AG09319 (cell line): ENCODE measurements at places on chromosomes 5 and 9.

DNA sequence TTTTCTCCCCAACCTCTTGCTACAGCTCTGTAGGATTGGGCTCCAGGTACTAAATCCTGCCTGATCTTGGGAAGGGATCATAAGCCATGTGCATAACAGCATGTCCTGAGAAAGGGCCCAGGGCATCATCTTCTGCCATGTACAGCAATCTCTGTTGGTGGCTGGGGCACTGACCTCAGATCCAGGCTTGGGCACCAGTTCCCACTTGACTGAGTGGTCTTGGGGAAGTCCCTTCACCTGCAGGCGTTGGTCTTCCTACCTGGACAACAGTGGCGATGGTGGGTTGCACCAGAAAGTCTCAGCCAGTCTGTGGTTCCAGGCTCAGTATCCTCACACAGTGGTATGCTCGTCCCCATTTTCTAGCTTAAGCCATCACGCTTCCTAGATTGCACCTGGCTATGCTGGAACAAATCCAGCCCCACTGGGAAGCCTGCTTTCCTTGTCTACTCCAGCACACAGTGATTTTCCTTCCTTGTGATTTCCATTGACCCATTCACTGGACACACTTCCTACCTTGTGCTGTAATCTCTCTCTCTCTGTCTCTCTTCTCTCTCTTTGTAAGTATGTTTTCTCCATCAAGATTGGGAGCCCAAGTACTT, 121.7 kb upstream of the PITX1 start:
- no peak for DNase-seq

GRCh38 chr5:143541943-143542797, 138.7 kb upstream of the NR3C1 start:
- no peak for DNase-seq

DNA sequence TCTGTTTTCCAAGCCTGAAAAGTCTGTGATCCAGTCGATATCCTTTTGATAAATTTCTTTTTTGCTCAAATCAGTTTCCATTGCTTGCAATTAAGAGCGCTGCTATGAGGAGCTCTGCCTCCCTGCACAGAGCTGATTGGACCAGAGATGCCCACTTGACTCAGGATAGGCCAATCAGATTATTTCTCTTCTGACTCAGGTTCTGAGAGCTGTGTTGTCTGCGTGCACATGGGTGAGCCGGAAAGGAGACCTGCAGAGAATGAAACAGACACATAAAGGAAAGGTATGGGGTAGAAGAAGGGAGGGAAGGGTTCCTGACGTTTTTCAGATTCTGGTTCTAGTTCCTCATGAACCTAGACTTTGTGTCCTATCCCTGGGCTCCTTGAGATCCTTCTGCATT, 15.8 kb upstream of the FABP6 start:
- DNase-seq = no peak

DNA sequence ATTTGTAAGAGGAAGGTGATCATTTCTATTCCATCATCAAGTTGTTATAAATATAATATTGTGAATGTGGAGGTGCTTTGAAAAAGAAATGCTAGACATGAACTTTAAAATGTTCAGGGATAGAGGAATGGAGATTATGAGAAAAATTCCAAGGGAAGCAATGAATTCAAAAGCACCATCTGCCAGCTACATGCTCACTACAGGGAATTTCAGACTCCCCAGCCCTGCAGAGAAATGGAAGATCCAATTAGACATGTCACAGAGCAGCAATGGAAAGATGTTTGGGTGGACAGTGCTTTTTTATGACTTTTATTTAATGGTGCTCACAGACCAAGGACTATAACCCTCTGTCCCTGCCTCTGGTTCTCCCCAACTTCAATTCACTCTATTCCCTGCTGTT, 209.7 kb downstream of the ESM1 start:
- no peak for DNase-seq

DNA sequence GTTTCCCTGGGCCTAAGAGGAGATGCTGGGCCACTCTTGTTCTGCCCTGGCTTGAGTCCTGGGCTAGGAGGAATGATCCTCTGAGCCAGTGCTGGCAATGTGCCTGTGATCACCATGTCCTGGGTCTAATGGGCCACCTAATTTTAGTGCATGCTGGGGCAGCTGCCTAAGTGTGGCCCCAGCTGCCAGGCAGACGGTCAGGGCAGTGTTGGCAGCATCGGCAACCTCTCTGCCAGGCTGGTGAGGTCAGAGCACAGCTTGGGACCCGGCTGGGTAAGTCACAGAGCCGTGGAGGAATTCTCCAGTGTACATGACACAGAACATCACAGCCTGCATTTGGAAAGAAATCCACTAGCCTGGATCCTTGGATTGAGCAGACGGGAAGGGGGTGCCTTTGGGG, 21.4 kb upstream of the PITX1 start:
- DNase-seq = no peak

GRCh38 chr5:33146881-33147280, 293.9 kb upstream of the TARS1 start:
- no peak for DNase-seq

GRCh38 chr5:119651486-119651885, 22.1 kb downstream of the FAM170A start:
- DNase-seq = no peak

GRCh38 chr5:5705010-5705409, 282.5 kb downstream of the ICE1 start:
- no peak for DNase-seq

DNA sequence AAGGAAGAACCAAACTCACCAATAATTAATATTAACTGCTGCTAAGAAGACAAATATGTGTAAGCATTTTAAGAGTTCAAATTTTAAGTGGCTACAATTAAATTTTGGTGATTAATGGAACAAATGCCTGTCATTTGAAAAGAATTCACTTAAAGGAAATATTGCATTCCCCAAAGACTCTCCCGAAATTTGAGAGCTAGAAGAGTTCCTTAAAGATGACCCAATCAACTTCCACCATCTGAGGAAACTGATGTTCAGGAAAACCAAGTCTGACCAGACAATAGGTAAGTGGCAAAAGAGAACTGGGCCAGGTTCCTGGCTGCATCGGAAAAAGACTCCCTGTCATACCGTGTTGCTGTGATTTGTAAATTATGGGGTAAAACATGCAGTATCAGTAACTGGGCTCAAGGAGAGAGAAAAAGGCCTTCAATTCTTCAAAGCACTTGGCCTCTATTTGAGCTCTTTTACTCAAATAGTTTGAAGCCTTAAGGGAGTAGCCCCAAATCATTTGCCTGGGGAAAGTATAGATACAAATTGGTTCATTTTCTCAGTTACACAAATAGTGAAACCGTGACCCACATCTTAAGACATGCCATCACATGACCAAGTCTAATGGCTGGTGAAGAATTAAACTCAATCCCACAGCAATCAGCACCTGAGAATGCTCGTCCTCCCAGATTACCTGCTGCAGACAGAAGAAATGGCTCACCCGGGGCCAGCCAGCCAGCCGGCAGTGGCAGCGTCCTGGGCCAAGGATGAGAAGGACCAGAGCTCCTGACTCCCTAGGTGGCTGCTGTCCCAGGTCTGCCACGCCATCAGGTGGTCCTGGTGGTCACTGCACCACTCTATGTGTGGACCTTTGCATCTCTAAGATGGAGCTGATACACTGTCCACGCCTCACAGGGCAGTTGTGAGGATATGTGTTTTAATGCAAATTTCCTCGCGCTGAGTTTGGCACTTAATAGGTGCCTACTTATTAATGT, 162.9 kb downstream of the TTLL11 start:
- DNase-seq = no peak

GRCh38 chr5:102778478-102778877, 23.4 kb downstream of the PAM start:
- DNase-seq = no peak

- DNase-seq = no peak
Measured at GRCh38 chr9:98373609-98374008, 118.2 kb upstream of the TBC1D2 start.

GRCh38 chr5:179146277-179146676, 86.1 kb downstream of the ZNF354C start:
- no peak for DNase-seq

DNA sequence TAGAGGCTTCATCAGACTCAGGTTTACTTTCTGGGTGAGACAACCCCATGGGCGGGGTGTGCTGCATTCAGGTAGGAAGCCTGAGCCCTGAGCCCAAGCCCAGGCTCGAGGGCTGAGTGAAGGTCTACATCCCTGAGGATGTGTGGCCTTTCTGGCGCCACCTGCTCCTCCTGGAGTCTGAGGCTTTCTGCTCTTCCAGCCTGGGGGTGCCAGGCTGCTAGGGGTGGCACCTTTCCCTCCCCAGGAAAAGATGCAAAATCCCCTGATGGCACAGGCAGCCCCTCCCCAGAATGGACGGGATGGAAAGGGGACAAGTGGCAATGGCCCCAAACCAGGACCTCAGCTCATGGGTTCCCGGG, 44.4 kb upstream of the PRRC2B start:
- no peak for DNase-seq

- no peak for DNase-seq
Measured at GRCh38 chr5:11407556-11408145, 496.6 kb downstream of the CTNND2 start.

DNA sequence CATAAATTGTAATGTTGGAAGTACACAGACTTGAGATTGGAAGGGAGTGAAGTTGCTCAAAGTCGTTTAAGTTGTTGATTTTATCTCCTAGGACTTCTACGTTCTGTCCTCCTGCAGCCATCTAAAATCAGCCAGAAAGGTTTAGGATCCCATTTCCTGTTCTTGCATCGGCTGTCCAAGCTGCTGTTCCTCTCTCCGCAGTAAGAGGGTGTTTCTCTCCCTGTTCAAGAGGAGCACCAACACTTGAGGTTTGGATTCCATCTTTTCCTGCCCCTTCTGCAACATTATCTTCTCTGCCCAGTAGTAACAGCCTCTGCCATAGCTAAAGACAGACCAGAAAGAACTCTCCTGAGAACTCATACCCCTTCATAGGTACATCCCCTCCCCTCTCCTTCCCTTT, 373.4 kb downstream of the GADD45G start:
- no peak for DNase-seq

- DNase-seq = no peak
Measured at GRCh38 chr5:115573133-115573532, 28.6 kb upstream of the FEM1C start.

- DNase-seq = no peak
Measured at GRCh38 chr5:173583346-173583745, 33.1 kb downstream of the BOD1 start.

- no peak for DNase-seq
Measured at GRCh38 chr5:144815131-144815530, 644.5 kb downstream of the KCTD16 start.

GRCh38 chr5:139461698-139462097, 845 bp downstream of the ECSCR start:
- DNase-seq = no peak

DNA sequence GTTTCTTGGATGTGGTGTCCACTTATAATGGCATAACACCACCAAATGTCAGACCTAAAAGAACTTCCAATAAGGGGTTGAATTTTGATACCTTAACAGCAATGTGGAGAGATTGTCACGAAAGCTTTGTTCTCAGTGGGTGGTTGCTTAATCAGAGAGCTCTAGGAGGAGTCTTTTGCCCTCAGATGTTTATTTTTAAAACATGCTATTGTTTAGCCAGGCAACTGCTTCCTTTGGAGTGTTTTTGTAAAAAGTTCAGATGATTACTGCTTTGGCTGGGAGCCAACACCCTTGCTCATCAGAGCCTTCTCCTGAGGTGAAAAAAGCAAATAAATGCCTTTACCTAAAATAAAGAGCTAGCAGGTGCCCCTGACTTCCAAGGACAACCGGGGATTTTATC, 65.0 kb downstream of the SLC1A1 start:
- DNase-seq = no peak

GRCh38 chr5:132387640-132388117, 18.2 kb downstream of the SLC22A5 start:
- DNase-seq = peak; percentile 88

- DNase-seq = no peak
Measured at GRCh38 chr5:78335976-78336375, 24.4 kb upstream of the SCAMP1 start.

DNA sequence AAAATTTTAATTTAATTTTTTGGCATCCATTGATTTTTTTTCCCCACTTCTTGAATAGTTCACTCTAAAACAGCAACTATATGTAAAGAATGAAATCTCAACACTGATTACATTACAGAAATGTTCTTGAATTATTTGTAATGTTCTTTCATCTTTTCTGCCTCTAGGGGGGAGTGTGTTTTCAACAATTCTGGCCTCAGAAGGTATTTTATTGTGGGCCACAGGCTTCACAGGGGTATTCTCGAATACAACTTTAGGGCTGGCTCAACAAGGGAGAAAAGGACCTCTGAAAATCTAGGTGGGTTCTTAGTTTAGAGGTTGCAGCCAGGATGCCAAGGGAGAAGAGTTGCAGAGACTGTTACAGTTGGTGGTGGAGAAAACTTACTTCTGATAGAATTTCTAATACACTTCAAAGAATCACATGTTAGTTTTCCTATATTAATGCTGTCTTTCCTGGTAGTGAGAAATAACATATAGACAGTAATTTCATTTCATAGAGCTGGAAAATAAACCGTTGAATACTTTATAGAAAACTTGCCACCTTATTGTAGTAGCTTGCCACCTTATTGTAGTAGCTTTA, 3.6 kb upstream of the NPR3 start:
- DNase-seq = no peak

DNA sequence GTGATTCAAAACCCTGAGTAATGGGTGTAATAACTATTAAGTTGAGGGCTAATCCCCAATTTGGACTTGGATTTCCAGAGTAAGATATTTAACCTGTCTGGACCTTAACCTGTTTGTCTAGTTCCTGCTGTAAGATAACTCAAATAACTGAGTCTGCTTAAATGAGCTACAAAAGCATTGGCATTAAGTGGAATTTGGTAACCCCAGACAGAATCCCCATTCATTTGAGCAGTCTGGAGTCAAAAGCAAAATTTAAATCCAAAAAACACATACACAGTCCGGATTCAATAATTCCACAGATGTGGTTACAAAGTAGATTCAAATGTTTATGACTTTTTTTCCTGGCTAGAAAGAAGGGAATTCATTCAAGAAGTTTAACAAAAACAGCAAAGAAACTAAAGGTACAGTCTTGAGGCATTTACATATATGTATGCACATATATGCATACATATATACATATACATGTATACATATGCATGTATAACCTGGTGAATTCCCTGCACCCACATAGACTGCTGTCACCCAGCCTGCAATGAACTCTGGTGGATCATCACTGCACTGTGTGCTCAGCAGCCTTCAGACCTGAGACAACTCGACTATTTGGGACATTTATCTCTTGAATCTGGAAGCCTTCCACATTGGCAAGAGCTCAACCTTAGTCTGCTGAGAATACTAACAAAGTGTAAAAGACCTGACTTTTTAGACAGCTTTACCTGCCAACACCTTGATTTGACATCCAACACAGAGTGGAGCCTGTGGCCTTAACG, 205.4 kb downstream of the LURAP1L start:
- DNase-seq = no peak

DNA sequence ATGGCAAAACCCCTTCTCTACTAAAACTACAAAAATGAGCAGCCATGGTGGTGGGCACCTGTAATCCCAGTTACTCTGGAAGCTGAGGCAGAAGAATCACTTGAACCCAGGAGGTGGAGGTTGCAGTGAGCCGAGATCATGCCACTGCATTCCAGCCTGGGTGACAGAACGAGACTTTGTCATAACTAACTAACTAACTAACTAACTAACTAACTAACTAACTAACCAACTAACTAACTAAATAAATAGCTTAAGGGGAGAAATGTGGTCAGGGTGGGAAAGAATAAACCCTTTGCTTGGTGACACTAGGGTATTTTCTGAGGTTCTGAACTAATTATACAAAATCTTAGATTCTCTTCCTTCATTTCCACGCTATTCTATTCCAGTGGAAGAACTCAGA, 184.4 kb upstream of the MEF2C start:
- DNase-seq = no peak
